ENCODE measurements at places on chromosomes 13 and 19.

DNA sequence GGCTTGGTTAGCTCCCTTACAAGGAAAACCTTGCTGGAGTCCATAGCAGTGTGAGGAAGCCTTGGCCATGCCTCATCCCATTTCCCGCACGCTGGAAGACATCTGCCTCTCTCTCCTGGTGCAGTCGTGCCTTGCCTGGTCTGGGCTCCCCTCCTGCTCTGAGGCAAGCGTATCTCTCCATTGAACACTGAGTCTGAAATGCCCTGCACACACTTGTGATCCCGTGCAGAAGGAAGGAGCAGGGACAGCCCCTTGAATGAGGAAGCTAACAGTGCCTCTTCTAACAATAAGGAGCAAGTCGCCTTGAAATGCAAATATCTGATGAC, 407 bp upstream of the ZNF440 start:
- no peak for DNase-seq

DNA sequence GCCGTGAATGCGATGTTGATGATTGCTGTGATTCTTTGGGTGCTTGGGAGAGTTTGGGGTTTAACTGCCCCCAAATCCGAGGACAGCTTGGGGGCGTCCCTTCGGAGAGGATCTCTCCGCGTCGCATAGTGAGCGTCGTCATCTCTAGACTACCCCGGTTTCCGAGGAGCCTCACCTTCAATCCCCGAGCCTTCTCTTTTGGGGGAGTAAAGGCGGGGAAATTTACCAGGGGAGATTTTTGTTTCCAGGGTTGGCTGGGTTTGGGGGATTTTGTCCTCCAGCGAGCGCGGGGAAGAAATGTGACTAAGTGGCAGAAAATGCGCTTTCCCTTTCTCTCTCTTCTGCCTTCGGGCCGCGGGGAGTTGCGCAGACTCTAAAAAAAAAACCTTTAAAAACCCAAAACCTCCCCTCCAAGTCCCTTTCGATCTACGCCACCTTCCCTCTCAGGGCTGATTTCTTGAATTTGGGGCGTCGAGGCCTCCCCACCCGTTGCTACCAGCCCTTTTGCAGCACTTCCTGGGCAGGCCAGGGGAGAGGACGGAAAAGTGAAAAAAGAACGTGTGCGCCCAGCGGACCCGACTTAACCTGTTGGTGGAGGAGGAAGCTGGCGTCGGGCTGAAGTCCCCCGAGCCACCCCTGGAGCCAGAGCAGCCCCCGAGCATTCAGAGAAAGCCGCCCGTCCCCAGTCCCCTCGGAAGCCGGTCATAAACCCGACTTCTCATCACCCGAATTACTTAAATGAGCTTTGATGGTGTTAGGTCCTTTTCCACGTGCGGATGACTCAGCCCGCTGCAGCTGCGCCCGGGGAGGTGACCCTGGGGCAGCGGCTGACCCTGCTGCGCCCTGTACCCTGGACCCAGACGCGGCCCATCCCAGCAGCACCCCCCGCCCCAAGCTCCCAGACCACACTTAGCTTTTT, 17.7 kb downstream of the NFIX start:
- DNase-seq = no peak

DNA sequence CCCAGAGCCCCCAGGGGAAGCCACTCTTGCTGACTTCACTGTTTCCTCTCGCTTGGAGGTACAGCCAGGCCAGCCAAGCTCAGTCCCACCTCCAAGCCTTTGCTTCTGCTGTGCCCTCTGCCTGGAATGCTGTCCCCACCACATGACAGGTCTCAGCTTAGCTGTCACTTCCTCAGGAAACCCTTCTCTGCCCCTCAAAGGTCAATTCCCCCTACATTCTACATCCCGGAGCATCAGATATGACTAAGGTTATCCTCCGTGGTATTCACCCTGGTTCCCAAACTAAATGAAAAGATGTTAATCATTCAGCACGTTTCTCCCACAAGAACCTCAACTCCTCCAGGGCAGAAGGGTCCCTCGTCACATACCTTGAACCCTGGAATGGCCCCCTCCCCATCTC, 53.5 kb downstream of the PTPRS start:
- DNase-seq = no peak

DNA sequence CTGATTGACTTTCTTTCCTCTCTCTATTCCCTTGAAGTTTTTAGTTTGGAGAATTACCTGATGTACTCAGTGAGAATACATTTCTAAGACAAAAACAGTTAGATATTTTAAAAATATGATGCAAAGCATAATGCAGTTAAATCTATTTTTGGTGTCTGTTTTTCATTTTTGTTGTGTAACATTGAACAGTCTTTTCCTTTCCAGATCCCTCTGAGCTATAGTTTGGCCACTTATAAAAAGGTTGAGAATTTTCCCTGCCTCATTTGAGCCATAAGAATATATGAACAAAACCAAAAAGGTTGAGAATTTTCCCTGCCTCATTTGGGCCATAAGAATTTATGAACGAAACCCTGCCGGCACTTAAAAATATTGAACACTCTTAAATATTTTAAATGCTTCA, 57.0 kb upstream of the IPO5 start:
- no peak for DNase-seq

DNA sequence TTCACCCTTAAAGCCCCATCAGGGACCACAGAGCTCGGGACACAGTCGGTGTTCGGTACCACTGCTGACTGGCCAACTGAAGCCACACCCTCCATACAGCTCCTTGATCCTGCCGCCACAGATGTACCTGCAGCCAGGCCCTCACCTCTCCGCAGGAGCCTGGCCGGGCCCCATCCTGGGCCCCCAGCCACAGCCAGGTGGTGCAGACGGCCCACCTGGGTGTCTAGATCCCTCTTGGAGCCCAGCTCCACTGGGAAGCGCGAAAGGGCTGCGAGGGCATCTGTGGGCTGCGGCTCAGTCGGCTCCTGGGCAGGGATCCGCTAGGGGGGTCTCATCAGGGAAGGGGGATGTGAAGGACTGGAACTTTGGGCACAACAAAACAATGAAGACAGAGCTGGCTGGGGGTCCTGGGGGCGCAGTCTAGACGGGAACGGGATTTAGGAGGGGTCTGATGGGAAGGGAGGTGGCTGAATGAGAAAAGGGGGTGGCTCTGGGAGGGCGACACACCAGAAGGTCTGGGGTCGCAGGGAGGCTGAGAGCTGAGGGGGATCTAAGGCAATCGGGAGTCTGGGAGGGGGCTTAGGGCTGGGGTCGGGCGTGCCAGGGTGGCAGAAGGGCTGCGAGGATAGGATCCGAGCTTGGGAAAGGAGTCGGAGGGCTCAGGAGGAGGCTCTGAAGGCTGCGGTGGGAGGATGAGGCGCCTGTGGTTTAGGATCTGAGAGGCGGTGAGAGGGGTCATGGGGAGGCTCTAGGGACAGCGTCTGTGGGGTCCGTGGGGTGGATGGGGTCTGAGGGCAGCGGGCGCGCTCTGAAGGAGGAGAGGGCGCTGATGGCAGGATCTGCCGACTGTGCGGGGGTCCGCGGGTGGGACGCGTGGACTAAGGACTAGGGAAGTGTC, 15.8 kb downstream of the PRODH2 start:
- DNase-seq = no peak

- DNase-seq = no peak
Observed at GRCh38 chr13:45768656-45769479, 66.7 kb downstream of the CBY2 start.

DNA sequence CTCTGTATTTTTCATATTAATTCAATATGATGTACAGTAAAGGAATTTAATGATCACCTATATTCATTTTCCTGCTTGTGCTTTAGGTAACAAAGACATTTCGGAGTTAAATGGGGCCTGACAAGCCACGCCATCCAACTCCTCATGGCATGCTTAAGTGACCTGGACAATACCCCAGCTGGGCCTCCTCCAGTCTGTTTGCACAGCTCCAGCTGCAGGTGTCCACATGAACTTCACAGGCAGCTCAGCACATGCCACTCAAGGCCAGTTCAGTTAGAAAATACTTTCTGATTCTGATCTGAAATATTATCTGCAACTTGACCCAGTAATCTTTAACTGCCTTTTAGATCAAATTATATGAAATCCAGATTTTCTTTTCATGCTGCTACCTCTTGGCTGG, 89.6 kb upstream of the SLC15A1 start:
- no peak for DNase-seq

DNA sequence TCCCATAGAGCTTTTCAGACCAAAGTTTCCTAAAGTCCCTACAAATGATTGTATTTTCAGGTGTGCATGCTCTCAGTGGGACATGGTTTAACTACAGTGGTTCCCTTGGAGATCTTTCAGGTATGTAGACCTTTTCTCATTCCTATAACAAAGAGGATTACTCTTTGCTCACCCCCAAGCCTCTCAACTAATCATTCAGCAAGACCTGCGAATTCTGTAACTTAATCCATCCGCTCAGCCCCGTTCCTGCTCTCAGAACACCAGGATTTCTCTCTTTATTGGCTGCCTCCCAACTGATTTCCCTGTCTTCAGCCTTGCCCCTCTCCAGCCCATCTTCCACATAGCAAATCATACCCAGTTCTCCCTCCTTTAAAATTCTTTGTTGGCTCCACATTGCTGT, 253.6 kb downstream of the MTUS2 start:
- DNase-seq = no peak

DNA sequence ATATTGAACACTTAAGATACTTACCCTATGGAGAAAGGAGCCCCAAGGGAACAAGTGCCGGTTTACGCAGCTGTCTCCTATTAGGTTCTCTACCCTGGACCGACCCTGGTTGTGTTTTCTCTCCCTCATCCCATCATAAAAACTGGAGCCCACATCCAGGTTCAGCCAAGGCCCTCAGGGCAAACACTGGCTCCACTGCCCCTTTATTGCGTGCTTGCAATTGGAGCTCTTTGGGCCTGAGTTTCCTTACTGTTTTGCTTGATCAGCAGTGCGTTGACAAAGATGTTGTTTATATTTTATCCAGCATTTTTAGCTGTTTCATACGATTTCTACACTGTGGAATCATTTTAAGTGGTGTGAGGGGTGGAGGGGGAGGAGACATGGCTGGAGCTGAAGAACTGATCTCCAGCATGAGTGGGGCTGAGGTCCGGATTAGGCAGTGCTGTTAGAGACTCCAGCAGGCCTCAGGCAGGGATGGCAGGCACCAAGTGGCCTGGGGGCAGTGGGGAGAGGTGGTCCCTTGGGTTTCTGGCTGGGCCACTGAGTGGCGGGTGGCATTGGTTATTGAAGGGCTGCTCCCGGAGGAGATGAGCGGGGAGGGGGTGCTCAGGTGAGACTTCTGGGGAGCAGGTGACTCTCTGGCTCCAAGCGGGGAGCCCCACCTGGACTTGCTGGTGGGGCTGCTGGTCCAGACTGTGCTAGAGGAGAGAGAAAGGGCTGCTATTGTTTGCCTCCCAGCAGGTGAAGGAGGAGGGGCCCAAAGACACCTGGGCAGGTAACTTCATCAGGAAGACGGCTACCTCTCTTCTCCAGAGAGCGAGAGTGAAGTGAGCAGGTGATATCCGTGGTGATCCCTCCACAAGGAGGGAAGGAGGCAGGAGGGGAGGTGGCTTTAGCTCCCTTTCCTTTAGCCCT, 62.4 kb upstream of the RNF113B start:
- no peak for DNase-seq

DNA sequence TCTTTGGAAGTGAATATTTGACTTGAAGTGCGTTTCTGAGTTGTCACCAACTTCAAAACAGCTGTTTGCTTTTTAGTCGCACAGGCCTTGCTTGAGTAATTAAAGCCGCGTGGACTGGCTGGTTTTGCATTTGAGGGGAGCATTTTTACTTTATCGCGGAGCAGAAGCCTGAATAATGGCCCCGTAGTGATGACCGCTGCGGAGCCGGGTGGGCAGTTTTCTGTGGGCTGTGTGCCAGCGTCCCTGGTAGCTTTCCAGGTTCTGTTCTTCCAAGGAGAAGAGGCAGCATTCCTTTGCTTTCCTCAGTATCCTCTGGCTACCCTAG, 1.1 kb downstream of the NAA16 start:
- DNase-seq = no peak

GRCh38 chr19:52331757-52332156, 4.3 kb upstream of the ZNF610 start:
- DNase-seq = no peak

DNA sequence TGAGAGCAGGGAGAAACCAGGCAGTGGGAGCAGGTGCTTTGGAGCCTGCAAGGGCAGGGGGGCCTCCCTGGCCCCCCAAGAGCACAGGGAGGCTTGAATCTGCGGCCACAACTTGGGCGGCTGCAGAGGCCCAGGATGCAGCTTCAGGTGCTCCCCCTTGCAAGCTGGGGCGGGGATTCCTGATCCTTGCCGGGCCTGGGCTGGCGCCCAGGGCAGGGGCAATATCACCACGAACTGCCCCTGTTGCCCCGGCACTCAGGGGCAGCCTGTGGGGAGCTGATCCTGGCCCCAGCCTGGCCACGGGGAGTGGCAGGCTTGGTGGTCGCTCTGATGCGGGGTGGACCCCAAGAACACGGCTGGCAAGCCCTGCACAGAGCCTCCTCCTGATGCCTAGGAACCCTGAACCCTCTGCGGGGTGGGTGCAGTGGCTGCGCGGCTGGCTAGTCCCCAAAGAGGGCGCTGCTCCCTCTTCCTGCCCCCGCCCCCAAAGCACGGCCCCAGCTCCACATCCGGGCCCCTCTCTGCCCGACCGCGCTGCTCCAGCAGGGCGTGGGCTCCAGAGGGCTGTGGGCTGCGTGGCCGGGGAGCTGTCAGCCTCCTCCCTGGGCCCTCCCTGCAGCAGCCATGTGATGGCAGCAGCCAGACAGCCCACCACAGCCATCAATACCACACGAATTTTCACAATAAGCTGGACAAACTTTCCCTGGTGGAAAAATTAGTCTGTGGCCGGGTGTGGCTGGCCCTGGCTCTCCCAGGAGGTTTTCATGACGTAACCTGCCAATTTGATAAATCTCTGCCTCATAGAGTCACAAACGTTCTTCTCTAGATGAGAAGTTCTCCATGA, 21.0 kb downstream of the TNFSF9 start:
- no peak for DNase-seq

GRCh38 chr13:51682686-51683085, 98.4 kb downstream of the WDFY2 start:
- DNase-seq = no peak

DNA sequence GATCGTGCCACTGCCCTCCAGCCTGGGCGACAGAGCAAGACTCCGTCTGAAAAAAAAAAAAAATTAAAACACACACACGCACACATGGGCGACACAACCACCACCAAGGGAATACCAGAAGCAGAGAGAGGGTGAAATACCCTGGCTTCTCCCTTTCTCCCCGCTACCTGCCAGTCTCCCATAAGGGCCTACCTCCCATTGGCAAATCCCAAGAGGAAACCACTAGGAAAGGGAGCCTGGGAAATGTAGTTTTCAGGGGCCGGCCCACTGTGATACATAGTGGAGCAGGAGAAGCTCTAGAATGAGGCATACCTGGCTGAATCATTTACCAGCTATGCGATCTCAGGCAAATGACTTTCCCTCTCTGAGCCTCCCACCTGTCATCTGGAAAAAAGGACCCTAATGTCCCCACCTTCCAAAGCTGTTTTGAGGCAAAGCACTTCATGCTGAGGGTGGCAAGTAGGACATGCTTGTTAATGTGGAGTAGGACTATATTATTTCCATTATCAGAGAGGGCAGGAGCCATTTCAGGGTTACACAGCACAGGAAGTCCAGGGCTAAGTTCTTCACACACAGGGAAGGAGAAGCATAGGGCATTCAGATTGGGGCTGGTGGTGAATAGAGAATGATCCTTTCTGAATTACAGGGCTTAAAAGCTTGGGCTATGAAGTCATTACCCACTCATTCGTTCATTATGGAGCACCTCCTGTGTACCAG, 14.3 kb upstream of the HNRNPUL1 start:
- DNase-seq = no peak

GRCh38 chr19:40130013-40130412, 39.3 kb upstream of the ZNF780A start:
- no peak for DNase-seq

- no peak for DNase-seq
Observed at GRCh38 chr19:7900931-7901330, 2.7 kb upstream of the MAP2K7 start.
